ENCODE measurements at places on chromosomes 4 and X. TPM values are rescaled to one million over a fixed set of nuclear protein-coding genes. Genes with fewer than 3 reads are reported as not detected.

Gene LEF1
- polyA plus RNA-seq, result 836 TPM

Gene MUC7
- not detected for polyA plus RNA-seq

Gene MAGEB10
- not detected for polyA plus RNA-seq

Gene MAGEE1
- polyA plus RNA-seq, result 3.9 TPM

Gene ASB5
- not detected for polyA plus RNA-seq

Gene INTU
- polyA plus RNA-seq, result not detected

DNA sequence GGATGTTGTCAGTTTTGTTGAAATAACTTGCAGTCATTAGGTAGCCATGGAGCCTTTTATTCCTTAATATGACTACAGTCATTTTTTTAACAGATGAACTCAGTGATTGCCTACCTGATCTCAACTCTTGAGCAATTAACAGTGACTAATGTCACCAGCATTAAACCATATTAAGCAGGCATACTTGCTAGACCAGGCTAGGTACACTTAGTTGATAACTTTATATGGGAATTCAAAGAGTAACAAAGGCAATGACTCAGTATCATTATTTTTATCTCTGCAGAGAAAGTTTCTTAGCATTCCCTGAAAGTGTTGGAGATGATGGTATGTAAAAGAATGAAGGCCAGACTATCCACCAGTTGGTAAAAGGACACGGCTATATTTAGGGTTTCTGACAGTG lies at the start of gene C4orf54:
Gene C4orf54, minus strand, starts transcription at position 31 of the 400 bp plus-strand sequence. CDS start 3,180 bp downstream, outside the sequence.
- H3K27me3 ChIP-seq, result peaks cover 11% of the 10 kb centered on the region
- no peak within 1 kb of the TSS for H3K4me3 ChIP-seq
- no peak for DNase-seq
- H3K4me1 ChIP-seq, result no peaks in the 10 kb centered on the region

DNA sequence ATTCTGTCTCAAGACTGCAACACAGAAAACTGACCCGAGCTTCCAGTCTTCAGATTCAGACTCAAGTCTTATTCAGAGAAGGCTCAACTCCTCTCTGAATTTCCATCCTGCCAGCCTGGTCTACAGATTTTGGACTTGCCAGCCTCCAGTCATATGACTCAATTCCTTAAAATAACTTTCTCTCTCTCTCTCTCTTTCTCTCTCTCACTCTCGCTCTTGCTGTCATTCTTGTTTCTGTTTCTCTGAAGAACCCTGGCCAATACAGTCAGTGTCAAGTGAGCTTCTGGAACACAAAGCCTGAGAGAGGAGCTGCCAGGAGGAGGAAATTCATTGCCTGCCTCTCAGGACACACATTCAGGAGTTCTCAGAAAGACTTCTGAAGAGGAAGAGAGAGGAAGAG lies 154.9 kb downstream of the PARM1 start:
- H3K27ac ChIP-seq, result no peak overlapping the region
- H3K4me1 ChIP-seq, result no peaks in the 10 kb centered on the region

DNA sequence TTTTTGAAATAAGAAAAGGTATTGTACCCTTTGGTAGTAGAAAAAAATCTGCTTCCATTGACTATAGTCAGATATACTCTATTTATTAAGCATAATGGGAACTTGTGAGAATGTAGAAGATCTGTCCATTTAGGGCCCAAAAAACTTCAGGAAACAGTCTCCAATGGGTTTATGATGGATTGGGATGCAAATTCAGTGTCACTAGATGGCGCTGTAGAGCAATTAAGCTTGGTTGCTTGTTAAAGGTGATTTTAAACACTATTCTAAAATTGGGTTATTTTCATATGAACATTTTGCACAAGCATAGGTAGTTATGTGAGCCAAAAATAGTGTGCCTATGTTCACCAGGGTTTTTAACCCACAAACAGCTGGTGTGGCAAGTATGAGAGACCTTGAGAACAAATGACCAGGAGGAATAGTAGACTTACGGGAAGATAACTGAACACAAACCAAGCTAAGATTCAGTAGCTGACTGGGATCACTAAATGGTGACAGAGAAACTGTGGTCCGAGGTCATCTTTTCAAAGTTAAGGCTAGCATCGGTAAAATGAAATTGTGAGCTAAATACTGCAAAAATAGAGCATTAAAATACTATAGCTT lies 80.3 kb upstream of the LSM6 start:
- no peaks in the 10 kb centered on the region for H3K4me1 ChIP-seq
- no peak overlapping the region for H3K27ac ChIP-seq
- no peaks in the 10 kb centered on the region for H3K36me3 ChIP-seq
- H3K27me3 ChIP-seq, result no peaks in the 10 kb centered on the region

- H3K4me3 ChIP-seq, result peak overlapping the region; percentile 53
- no peaks in the 10 kb centered on the region for H3K27me3 ChIP-seq
- H3K36me3 ChIP-seq, result peaks cover 17% of the 10 kb centered on the region
- H3K4me1 ChIP-seq, result peaks cover 15% of the 10 kb centered on the region
- DNase-seq, result no peak
- peak overlapping the region; percentile 60 for H3K27ac ChIP-seq
These were observed 96.3 kb upstream of the MSX1 start for GRCh38 chr4:4762909-4763821.

- no peak overlapping the region for H3K4me3 ChIP-seq
- no peaks in the 10 kb centered on the region for H3K4me1 ChIP-seq
- DNase-seq, result no peak
- H3K27ac ChIP-seq, result no peak overlapping the region
- no peaks in the 10 kb centered on the region for H3K36me3 ChIP-seq
These were observed 515.4 kb upstream of the ATOH1 start for GRCh38 chr4:93313197-93313596.

DNA sequence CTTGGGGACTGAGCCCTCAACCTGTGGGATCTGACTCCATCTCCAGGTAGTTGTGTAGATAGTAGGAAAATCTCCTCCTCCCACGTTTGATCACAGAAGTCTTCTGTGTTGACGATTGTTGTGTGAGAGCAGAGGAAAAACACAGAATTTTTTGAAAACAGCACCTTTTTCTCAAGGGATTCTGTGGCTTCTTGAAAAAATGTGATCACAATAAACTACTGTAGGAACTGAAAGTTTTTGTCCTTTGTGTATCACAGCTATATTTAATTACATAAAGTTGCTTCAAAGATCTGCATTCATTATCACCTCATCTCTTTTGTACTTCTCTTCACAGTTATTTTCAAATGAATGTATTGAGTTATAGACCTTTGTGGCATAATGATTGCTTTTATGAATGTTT lies 85.1 kb downstream of the AFF1 start:
- peak overlapping the region; percentile 58 for H3K4me3 ChIP-seq
- no peaks in the 10 kb centered on the region for H3K36me3 ChIP-seq
- peaks cover 81% of the 10 kb centered on the region for H3K4me1 ChIP-seq
- H3K27ac ChIP-seq, result peak overlapping the region; percentile 22

DNA sequence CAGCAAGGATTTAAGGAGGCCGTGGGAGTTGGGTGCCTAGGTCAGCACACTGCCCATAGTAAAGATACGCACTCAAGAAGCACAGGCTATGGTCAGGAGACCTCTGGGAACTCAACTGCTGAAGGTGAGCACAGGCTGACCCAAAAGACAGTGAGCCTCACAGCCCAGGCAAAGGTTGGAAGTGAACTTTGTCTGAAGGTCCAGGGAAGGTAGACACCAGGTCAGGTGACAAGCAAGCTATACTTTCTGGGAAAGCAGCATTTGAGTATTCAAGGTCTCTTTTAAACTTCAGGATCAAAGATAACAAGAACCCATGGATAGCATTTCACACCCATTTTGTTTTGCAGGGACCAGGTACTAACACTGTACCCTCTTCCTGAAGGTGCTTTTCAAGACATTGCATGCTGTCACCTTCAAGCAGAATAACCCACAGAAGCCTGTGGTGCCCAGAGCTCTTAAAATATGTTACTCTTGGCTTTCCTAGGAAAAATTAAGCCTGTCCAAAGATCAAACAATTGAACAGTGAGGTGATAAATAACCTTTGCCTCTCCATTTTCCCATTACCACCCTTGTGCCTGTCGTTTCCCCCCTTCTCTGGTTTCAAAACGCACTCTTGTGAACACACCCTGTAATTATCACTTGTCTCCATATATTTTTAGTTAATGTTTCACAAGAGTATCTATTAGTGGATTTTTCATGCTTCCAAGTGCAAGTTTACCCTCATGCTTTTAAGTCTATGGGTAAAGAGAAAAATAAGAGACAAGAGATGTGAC lies 3.4 kb upstream of the S100G start:
- no peak for DNase-seq
- H3K27me3 ChIP-seq, result no peaks in the 10 kb centered on the region
- H3K27ac ChIP-seq, result no peak overlapping the region
- no peak overlapping the region for H3K4me3 ChIP-seq
- no peaks in the 10 kb centered on the region for H3K36me3 ChIP-seq

GRCh38 chr4:86972997-86973396 lies 38.2 kb downstream of the AFF1 start:
- H3K4me3 ChIP-seq, result no peak overlapping the region
- H3K27me3 ChIP-seq, result no peaks in the 10 kb centered on the region
- H3K36me3 ChIP-seq, result no peaks in the 10 kb centered on the region
- no peak for DNase-seq
- H3K27ac ChIP-seq, result no peak overlapping the region

DNA sequence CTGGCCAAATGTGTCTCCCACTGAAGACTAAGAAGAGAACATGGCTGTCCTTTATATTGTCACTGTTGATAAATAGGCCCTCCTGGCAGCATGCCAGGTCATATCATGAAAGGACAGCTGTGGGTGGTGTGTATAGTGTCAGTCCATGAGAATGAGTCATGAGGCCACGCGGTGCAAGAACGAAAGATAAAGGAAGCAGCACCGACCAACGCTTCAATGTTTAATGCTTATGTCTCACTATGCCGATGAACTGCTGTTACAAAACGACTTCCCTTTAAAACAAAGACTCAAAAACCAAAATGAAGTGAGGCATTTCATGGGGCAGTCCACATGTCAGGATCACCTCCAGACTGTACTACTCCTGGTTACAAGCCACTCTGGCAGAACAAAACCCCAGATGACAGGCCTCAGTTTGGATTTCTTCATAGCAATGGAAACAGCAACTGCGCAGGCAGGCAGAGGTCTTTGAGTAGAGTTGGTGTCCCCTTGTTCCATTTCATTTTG lies 5.2 kb upstream of the TCEANC start:
- H3K27me3 ChIP-seq, result no peaks in the 10 kb centered on the region
- peak; percentile 10 for DNase-seq
- no peaks in the 10 kb centered on the region for H3K4me1 ChIP-seq
- H3K4me3 ChIP-seq, result peak overlapping the region; percentile 45
- no peaks in the 10 kb centered on the region for H3K36me3 ChIP-seq

- no peak for DNase-seq
- no peaks in the 10 kb centered on the region for H3K4me1 ChIP-seq
- H3K4me3 ChIP-seq, result no peak overlapping the region
- H3K36me3 ChIP-seq, result no peaks in the 10 kb centered on the region
These were observed 131.6 kb upstream of the GRID2 start for GRCh38 chr4:92172203-92172602.

DNA sequence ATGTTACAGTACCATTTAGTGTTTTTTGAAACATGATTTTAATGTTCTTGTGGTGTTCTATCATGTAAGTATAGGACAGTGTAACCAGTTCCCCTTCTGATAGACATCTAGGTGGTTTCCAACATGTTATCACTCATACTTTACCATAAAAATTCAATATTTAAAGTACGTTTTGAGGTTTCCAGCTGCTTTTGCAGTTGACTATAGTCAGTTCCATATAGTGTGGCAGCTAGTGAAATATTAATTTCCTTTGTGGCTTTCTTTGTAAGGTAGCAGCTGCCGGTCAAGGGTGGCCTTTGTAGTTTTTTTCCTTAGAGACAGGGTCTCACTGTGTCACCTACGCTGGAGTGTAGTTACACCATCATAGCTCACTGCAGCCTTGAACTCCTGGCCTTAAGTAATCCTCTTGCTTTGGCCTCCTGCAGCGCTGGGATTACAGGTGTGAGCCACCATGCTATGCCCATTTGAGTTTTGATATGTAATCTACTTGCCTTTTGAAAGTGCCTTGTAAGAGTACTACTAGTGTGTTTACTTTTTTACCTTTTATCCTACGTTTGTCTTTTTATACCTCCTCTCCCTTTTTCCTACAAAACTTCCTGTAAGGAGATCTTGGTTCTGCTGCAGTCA lies 63.0 kb downstream of the ARHGAP10 start:
- peaks cover 48% of the 10 kb centered on the region for H3K4me1 ChIP-seq
- no peak overlapping the region for H3K27ac ChIP-seq
- no peaks in the 10 kb centered on the region for H3K27me3 ChIP-seq
- DNase-seq, result no peak
- no peak overlapping the region for H3K4me3 ChIP-seq

DNA sequence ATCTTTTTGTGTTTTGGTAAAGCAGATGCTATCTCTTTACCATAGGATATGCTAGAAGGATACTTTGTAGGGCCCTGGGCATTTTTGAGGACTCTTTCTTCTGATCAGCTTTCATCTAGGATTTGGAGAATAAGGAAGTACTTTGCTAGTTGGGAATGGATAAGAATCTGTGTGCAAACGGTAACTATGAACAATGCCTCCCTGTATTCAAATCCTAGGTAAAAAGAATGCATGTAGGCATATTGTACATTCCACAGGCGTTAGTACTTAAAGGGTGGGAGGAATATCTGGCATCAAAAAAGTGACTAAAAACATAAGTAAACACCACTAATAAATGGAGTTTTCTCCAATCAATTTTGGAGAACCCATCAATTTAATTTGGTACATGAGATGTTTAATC lies 59.7 kb downstream of the SH3BGRL start:
- H3K4me3 ChIP-seq, result no peak overlapping the region
- no peak for DNase-seq
- H3K27me3 ChIP-seq, result no peaks in the 10 kb centered on the region
- no peaks in the 10 kb centered on the region for H3K36me3 ChIP-seq
- H3K4me1 ChIP-seq, result peaks cover 41% of the 10 kb centered on the region

DNA sequence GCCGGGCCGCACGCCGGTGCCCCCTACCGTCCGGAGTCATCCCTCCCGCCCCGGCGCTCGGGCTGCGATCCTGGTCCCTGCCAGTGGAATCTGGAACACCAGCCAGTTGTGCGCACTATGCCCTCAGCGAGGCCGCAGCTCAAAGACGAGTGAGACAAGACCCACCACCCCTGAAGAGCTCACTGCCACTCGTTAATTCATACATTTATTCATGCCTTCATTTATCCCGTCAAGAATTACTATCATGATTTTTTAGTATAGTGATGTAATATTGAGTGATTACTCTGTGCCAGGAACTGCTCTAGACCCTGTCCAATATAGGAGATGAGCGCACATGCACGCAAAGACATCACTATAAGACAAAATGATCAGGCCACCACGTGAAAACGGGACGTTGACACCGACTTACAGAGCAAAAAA lies 247 bp upstream of the PPA2 start:
- H3K27ac ChIP-seq, result peak overlapping the region; percentile 99
- peaks cover 3% of the 10 kb centered on the region for H3K27me3 ChIP-seq
- peaks cover 38% of the 10 kb centered on the region for H3K4me1 ChIP-seq
- peak; percentile 82 for DNase-seq
- peak overlapping the region; percentile 98 for H3K4me3 ChIP-seq

DNA sequence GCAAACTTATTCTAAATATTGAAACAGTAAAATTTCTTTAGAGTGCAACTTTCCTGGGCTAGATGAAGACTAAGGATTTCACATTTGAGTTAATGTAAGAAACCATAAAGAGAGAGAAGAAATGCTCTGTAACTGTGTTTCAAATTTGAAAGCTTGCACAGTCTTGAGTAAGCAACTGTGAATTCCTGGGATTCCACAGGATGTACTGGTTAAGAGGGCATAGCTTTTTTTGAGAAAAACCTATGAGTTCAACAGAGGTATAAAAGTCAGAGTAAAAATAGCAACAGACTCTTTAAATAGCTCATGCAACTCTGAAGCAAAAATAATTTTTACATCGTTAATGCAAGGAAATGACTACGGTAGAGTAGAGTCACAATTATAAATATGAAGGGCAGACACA lies 25.5 kb downstream of the ZNF330 start:
- H3K4me1 ChIP-seq, result no peaks in the 10 kb centered on the region
- H3K4me3 ChIP-seq, result no peak overlapping the region

All from naive thymus-derived CD8-positive, alpha-beta T cell (primary cell).